ENCODE measurements at places on chromosomes 12 and 14.
A peak's percentile ranks its signal among the peaks of the same experiment; 100 is the strongest.

DNA sequence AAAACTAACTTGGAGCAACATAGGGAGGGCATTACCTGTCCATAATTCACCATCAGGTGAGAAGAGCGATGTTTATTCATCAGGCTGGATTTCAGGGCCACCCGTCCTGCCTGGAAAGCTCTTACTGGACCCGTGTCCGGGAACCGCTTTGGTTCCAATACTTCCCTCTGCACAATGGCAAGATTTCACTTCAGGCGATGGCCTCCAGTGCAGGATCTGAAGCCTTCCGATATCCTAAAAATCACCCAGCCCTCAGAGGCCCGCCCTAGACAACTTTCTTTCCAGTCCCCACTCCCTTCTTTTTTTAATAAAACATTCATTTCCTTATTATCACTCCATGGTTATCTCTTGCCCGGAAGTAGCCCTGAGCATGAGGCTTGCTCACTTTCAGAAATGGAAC is 92.5 kb downstream of the BCL11B start:
- no peak overlapping the region for H3K4me3 ChIP-seq
- H3K27me3 ChIP-seq: no peaks in the 10 kb centered on the region
- H3K4me1 ChIP-seq: no peaks in the 10 kb centered on the region
- DNase-seq: no peak

DNA sequence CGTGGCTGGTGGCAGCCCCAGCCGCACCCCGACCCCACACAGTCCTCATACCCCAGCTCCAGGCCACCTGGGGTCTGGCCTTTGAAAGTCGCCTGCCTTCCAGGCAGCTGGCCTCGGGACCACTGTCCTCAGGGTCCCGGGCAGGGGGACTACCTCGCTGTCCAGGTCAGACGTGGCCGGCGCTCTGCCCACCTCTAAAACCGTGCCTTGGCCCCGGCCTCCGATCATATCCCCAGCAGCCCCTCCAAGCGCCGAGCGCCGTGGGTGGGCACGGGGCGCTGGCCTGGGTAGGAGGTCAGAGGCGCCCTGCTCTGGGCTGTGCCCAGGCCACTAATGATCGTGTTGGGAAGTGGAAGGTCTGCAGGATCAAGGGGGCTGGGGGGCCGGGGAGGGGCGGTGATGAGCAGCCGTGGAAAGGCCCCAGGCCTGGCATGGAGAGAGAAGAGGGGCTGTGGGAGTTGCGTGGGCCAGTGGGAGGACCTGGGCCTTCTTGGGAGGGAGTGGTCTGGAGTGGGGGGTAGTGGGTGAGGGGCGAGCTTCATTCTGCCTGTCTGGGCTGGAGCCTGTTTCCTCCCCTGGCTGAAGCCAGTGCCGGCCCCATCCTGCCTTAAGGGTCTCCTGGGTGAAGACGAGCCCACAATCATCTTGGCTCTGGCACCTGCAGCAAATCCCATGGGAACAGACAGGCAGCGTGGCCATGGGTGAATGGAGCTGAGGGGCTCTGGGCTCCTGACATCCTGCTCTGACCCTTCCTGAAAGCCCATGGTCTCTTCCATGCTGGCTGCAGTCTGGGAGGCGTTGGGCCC is 4.9 kb downstream of the TMEM121 start:
- H3K36me3 ChIP-seq: no peaks in the 10 kb centered on the region
- no peak overlapping the region for H3K4me3 ChIP-seq
- H3K27me3 ChIP-seq: no peaks in the 10 kb centered on the region
- no peak for DNase-seq
- H3K27ac ChIP-seq: no peak overlapping the region

- H3K36me3 ChIP-seq: no peaks in the 10 kb centered on the region
- no peaks in the 10 kb centered on the region for H3K27me3 ChIP-seq
- no peak overlapping the region for H3K4me3 ChIP-seq
- no peaks in the 10 kb centered on the region for H3K4me1 ChIP-seq
These were observed 832.9 kb downstream of the C12orf50 start for GRCh38 chr12:87196321-87196720.

GRCh38 chr12:24901576-24902461 is 47.1 kb downstream of the BCAT1 start:
- no peaks in the 10 kb centered on the region for H3K27me3 ChIP-seq
- H3K36me3 ChIP-seq: no peaks in the 10 kb centered on the region
- H3K27ac ChIP-seq: peak overlapping the region; percentile 28

All from thoracic aorta (tissue), 2 donors.